H4 (cell line): ENCODE measurements at places on chromosomes 11 and 22. TPM values are rescaled to one million over a fixed set of nuclear protein-coding genes. Genes with fewer than 3 reads are reported as not detected.

The RAPSN gene
- total RNA-seq = not detected in 2 replicates

The APOA1 gene
- 0.54 TPM in 1 of 2 replicates, not detected in the other for total RNA-seq

The ZNF280B gene
- total RNA-seq = 0.68 and 2.4 TPM in 2 replicates

DNA sequence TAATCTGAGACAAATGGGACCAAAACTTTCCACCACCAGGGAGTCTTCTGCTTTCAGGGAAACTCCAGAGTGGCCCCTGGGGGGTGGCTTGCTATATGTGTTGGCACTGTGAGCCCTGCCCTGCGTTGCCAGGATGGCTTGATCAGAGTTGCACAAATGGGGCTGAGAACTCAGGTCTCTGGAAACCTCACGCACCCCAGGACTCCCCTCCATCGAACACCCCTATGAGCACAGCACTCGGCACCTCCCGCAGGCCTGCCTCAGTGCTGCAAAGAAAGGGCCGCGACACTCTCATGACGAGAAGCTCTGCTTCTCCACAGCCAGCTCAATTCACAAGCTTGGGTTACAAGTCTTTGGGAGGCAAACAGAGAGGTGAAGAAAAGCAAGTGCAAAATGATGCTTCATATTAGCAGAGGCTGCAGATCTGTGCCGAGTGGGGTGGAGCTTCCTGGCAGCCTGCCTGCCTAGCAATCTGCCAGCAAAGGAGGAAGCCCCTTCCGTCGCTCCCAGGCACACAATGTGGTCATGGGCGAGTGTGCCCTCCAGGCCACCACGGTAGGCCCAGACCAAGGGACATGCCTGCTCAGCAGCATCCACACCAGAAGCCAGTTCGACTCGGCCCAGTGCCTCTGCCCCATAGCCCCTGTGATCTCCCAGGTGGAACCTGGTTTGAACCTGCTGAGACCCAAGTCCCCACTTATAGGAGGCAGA, 55.7 kb downstream of the MYH9 start:
- DNase-seq = peak; percentile 67

GRCh38 chr22:45564349-45565030, 61.8 kb downstream of the FBLN1 start:
- DNase-seq = no peak

DNA sequence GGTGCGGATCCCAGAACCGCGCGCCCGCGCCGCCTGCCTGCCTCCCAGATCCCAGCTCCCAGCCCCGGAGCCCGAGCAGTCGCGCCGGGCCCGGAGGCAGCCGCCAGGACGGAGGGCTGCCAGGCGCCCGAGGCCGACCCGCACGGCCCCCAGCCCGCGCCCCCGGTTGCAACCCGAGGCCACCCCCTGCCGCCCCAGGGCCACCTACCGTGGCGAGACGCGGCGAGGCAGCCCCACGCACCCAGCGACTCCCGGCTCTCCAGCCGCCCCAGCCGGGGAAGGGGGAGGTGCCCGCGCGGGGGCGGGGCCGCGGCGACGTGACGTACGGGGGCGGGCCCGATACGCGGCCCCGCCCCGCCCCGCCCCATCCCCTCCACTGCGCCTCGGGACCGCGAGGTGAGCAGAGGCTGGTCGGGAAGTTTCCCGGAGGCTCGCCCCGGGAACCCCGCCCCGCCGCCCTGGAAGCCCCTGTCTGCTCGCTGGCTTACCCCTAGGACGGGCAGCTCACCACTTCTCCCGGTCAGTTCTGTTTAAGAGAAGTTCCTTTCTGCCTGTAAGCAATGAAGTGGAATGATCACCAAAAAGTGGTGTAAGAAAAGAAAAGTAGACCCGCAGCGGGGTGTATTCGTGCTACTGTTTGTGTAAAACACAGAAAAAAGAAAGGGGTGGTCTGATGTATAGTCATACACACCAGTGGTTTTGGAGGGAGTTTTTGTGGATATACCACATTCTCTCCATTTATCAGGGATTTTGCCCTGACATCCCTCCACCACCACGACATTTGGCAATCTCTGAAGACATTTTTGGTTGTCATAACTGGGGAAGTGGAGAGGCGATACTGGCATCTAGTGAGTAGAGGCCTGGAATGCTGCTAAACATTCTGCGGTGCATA, at the start of gene TPST2:
Gene TPST2 (minus strand): TSS at position 288 of the 892 bp plus-strand sequence. CDS start 48,502 bp downstream, outside the sequence.
- peak; percentile 16 for DNase-seq

- DNase-seq = no peak
Measured at GRCh38 chr22:23373601-23374000, 193.3 kb downstream of the BCR start.

The CPSF7 gene
- 21.0 and 31.8 TPM in 2 replicates for total RNA-seq

DNA sequence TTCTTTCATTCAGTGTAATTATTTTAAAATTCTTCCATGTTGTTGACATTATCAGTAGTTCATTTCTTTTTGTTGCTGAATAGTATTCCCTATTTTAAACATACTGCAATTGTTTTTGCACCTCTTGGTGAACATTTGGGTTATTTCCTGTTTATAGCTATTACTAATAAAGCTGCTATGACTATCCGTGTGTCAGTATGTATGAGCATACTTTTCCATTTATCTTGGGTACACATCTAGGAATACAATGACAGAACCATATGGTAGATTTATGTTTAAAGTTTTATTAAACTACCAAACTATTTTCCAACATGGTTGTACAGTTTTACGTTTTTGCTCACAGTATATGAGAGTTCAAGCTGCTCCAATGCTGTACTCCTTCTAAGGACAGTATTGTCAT, 22.0 kb upstream of the FIBIN start:
- DNase-seq = no peak
